ENCODE measurements at places on chromosomes 7 and 10. TPM values are rescaled to one million over a fixed set of nuclear protein-coding genes. Genes with fewer than 3 reads are reported as not detected.

GRCh38 chr10:57919864-57920263 lies 347.8 kb downstream of the IPMK start:
- H3K27ac ChIP-seq: no peak overlapping the region
- H3K4me1 ChIP-seq: no peaks in the 10 kb centered on the region
- H3K4me3 ChIP-seq: no peak overlapping the region
- no peak for DNase-seq
- no peaks in the 10 kb centered on the region for H3K27me3 ChIP-seq

- H3K4me3 ChIP-seq: no peak overlapping the region
- no peak overlapping the region for H3K27ac ChIP-seq
- peaks cover 21% of the 10 kb centered on the region for H3K27me3 ChIP-seq
- DNase-seq: no peak
Measured at GRCh38 chr7:36521133-36521532, 131.5 kb downstream of the ANLN start.

DNA sequence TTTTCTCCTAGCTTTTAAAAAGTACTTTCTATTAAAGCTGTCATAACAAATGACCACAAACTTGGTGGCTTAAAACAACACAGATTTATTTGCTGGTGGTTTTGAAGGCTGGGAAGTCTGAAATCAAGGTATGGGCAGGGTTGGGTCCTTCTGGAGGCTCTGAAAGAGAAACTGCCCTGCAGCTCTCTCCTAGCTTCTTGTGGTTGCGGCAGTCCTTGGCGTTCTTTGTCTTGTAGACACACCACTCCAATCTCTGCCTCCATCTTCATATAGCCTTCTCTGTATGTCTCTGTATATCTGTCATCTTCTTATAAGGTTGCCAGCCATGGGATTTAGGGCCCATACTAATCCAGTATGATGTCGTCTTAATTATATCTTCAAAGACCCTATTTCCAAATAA lies 79.4 kb upstream of the PRR15 start:
- peaks cover 19% of the 10 kb centered on the region for H3K27me3 ChIP-seq
- peaks cover 3% of the 10 kb centered on the region for H3K4me1 ChIP-seq
- DNase-seq: no peak
- no peak overlapping the region for H3K4me3 ChIP-seq

SPRN gene
- total RNA-seq: not detected
